ENCODE measurements at places on chromosomes 5 and 9. TPM values are rescaled to one million over a fixed set of nuclear protein-coding genes. Genes with fewer than 3 reads are reported as not detected.
A peak's percentile ranks its signal among the peaks of the same experiment; 100 is the strongest.

BSPRY gene
- 0.25 TPM for total RNA-seq

GRCh38 chr9:100150214-100150613, 51.2 kb downstream of the INVS start:
- H3K4me3 ChIP-seq, result no peak overlapping the region
- no peak for DNase-seq
- H3K27ac ChIP-seq, result no peak overlapping the region
- H3K36me3 ChIP-seq, result no peaks in the 10 kb centered on the region
- H3K27me3 ChIP-seq, result no peaks in the 10 kb centered on the region

HAVCR1 gene
- not detected for total RNA-seq

DNA sequence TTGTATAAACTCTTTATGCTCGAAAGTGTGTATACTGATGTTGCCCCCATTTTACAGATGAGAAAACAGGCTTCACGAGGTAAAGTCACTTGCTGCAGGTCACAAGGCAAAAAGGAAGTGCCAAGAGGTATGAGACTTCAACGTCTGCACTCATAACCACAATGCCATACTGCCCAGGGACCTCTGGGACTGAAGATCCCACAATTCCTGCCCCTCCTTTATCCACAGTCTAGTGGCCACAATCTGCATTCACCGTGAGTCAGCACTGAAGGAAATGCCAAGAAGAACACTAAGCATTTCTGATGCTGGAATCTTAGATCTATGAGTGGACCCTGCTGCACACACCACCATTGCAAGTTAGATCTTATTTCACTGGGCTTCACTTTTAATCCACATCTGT, 37.3 kb downstream of the MED27 start:
- H3K4me3 ChIP-seq, result no peak overlapping the region
- H3K27ac ChIP-seq, result no peak overlapping the region
- H3K36me3 ChIP-seq, result no peaks in the 10 kb centered on the region
- no peaks in the 10 kb centered on the region for H3K27me3 ChIP-seq

DNA sequence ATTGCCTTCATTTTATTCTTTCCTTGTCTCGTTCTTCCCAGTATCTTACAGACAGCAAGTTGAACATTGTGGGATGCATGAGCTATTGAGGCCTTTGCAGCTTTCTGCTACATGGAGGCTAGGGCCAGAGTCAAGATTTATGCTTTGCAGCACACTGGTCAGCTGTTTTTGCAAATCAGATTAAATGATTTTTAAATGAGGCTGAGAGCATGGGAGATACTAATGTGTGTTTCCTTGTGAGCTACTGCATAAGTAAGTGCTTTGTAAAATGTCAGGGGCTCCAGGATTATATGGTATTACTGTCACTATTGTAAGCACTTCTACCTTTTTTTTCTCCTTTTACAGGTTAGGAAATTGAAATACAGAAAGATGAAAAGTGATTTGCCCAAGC, 111.0 kb upstream of the CDKN2B start:
- no peak for DNase-seq
- no peaks in the 10 kb centered on the region for H3K36me3 ChIP-seq
- no peak overlapping the region for H3K4me3 ChIP-seq
- no peak overlapping the region for H3K27ac ChIP-seq
- peaks cover 6% of the 10 kb centered on the region for H3K4me1 ChIP-seq

TEX48 gene
- total RNA-seq, result not detected

GRCh38 chr9:1962122-1962521, 53.0 kb upstream of the SMARCA2 start:
- H3K27me3 ChIP-seq, result no peaks in the 10 kb centered on the region
- no peak for DNase-seq
- H3K4me3 ChIP-seq, result no peak overlapping the region
- H3K4me1 ChIP-seq, result peaks cover 28% of the 10 kb centered on the region

DNA sequence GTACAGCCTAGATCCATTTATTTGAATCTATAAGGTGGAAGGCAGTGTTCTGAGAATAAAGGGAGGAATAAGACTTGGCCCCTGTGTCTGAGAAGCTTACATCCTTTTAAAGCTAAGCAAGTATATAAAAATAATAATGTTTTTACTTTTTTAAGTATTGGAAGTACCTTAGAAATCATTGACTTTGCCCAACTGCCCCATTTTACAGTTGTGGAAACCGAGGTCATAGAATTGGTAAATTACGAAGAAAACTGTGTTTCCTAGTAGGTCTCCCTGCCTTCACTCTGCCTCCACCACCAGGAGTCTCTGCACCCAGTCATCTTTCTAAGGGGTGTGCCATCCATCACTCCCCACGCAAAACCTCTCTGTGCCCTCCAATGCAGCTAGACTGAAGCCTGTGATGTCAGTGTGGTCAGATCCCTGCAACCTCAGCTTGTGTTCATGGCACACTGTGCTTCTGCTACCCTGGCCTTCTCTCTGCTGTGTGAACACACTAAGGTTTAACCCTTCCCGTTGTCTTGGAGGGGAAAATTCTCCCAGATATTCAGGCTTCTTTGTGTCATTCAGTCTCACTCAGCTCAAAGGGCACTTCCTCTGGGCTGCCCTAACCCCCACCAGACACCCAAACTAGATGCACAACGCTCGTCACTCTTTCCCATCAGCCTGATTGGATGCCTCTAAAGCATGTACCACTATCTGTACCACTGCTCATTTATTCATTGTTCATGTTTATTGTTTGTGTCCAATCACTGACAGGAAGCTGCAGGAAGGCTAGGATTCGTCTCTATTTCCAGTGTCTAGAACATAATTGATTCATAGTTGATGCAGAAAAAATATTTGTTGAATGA, 18.2 kb downstream of the ADRB2 start:
- DNase-seq, result no peak
- no peaks in the 10 kb centered on the region for H3K36me3 ChIP-seq

IFNB1 gene
- not detected for total RNA-seq

DNA sequence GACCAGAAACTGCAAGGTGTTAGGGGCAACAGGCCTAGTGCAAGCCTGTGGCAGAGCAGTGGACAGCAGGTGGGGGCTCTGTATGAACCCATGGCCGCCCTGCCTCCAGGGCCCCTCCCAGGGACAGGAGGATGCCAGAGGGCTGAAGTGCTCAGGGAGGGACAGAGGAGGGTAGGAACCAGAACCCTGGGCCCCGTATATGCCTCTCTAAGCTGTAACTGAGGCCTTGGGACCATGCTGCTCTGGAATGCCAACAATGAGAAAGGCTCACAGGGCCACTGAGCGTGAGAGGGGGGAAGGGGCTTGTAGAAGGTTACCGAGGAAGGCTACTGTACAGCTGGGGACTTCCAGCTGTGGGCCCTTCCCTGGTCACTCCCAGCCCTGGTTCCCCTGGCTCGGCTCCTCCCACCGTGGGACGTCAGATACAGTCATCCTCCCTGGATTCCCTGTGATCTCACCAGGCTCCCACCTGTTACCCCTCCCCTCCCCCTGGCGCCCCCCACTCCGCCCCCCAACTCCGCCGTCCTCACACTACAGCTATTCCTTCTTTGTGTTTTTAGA, 21.1 kb downstream of the AQP7 start:
- H3K27ac ChIP-seq, result peak overlapping the region; percentile 76
- no peaks in the 10 kb centered on the region for H3K27me3 ChIP-seq
- peaks cover 30% of the 10 kb centered on the region for H3K4me1 ChIP-seq
- no peak for DNase-seq

GRCh38 chr5:55570026-55570425, 35.3 kb upstream of the PLPP1 start:
- peaks cover 15% of the 10 kb centered on the region for H3K4me1 ChIP-seq
- H3K4me3 ChIP-seq, result no peak overlapping the region
- H3K27me3 ChIP-seq, result no peaks in the 10 kb centered on the region
- DNase-seq, result no peak
- no peaks in the 10 kb centered on the region for H3K36me3 ChIP-seq

FOXB2 gene
- total RNA-seq, result not detected

DNA sequence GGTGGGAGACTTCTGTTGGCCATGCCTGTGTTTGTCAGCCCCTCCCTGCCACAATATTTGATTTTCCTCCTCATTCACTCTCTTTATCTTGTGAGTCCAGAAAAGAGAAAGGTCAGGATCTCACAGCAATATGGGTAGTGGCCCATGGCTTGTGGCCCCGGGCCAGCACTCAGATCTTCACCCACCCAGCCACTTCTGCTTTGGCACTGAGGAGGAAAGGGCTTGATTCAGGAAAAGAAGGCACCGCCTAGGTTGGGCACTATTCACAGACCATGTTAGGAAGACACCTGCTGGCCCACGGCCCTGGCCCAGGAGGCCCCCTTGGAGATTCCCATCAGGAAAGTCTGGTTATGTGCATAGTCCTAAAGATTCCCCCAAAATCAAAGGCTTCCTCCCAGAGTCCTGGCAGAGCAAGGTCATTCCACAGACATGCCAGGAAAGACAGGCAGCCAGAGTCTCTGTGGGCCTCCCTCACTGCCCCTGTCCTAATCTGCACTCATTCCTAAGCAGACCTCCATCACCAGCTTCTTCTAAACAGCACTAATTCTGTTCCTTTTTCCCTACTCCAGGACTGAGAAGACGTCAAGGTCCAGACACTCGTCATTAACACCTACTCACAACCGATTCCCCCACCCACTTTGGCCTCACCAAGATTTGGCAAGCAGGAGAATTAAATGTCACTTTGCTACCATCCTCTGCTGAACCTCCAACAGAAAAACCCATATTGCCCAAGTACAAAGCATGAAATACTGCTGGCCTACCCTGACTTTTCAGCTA, 179.3 kb downstream of the DEPDC1B start:
- H3K4me1 ChIP-seq, result peaks cover 45% of the 10 kb centered on the region
- peak overlapping the region; percentile 74 for H3K27ac ChIP-seq
- no peaks in the 10 kb centered on the region for H3K36me3 ChIP-seq
- peak; percentile 18 for DNase-seq
- no peaks in the 10 kb centered on the region for H3K27me3 ChIP-seq

DNA sequence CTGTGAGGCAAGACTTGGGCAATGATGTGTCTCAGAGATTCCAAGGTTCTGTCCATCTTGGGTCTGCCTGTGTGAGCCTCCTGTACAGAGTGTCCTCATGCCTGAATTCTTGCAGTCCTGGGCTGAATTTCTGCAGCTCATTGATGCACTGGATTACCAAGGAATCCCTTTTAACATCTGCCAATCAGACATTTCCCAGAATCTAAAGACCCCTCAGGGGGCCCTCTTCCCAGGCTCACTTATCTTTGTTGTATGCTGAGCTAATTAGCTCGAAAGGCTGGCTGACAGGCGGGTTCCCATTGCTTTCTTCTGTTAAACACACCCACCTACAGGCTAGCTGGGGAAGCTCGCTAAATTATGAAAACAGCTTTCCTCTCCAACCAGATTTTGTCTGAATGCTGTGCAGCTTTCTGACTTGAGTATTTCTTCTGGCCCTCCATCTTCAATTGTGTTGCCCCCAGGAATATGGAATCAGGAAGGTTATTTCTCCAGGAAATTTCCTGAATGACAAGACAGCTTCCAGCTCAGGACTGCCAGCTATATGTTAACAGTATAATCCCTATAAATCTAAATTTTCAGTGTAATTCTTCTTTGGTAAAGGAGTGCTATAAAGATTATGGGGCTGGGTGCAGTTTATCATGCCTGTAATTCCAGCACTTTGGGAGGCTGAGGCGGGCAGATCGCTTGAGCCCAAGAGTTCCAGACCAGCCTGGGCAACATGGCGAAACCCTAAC, at the start of gene LIX1:
Gene LIX1 (minus strand): TSS at position 91 of the 734 bp plus-strand sequence. CDS start 35 bp downstream, at position 56.
- peaks cover 5% of the 10 kb centered on the region for H3K4me1 ChIP-seq
- H3K27ac ChIP-seq, result no peak within 1 kb of the TSS
- no peak within 1 kb of the TSS for H3K4me3 ChIP-seq

LOX gene
- 4.4 TPM for total RNA-seq

DNA sequence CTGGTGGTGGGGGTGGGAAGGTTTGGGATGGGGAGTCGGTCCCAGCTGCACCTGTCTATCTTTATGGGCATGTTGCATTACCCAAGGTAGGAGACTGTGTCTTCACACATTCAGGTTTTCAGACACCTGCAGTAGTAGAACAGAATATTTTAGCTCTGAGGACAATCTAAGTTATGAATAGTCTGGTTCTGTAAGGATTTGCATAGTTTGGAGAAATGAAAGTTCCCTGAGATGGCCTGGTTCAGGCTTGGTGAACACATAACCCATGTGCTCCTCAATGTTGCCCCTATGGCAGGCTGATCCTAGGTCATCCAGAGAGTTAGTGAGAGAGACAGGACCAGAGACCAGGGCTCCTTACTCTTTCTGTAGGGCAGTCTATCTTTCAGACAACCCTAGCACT, 20.7 kb downstream of the TNFSF8 start:
- no peak overlapping the region for H3K4me3 ChIP-seq
- no peak for DNase-seq
- no peaks in the 10 kb centered on the region for H3K36me3 ChIP-seq
- H3K4me1 ChIP-seq, result no peaks in the 10 kb centered on the region
- H3K27me3 ChIP-seq, result peaks cover 75% of the 10 kb centered on the region

- H3K27me3 ChIP-seq, result no peaks in the 10 kb centered on the region
- no peak for DNase-seq
- H3K27ac ChIP-seq, result no peak overlapping the region
- no peaks in the 10 kb centered on the region for H3K4me1 ChIP-seq
These were observed 106.3 kb downstream of the UGCG start for GRCh38 chr9:112002847-112003457.

PCDHA8 gene
- total RNA-seq, result not detected

GRCh38 chr5:125134216-125135081, 388.0 kb upstream of the ZNF608 start:
- DNase-seq, result no peak
- no peaks in the 10 kb centered on the region for H3K27me3 ChIP-seq
- no peaks in the 10 kb centered on the region for H3K4me1 ChIP-seq
- no peak overlapping the region for H3K4me3 ChIP-seq
- H3K36me3 ChIP-seq, result no peaks in the 10 kb centered on the region

GRCh38 chr5:159752622-159753275, 163.5 kb upstream of the ADRA1B start:
- no peaks in the 10 kb centered on the region for H3K4me1 ChIP-seq
- peaks cover 6% of the 10 kb centered on the region for H3K27me3 ChIP-seq
- no peaks in the 10 kb centered on the region for H3K36me3 ChIP-seq
- DNase-seq, result no peak

GRCh38 chr9:92048924-92049625, 66.1 kb downstream of the SPTLC1 start:
- peaks cover 72% of the 10 kb centered on the region for H3K36me3 ChIP-seq
- H3K4me3 ChIP-seq, result no peak overlapping the region
- no peak overlapping the region for H3K27ac ChIP-seq
- H3K27me3 ChIP-seq, result no peaks in the 10 kb centered on the region
- H3K4me1 ChIP-seq, result no peaks in the 10 kb centered on the region
